NCI-H748 treated with DMSO at 0.1 percent for 48 hours (cell line): ENCODE measurements at places on chromosomes 12 and 14.
A peak's percentile ranks its signal among the peaks of the same experiment; 100 is the strongest.

DNA sequence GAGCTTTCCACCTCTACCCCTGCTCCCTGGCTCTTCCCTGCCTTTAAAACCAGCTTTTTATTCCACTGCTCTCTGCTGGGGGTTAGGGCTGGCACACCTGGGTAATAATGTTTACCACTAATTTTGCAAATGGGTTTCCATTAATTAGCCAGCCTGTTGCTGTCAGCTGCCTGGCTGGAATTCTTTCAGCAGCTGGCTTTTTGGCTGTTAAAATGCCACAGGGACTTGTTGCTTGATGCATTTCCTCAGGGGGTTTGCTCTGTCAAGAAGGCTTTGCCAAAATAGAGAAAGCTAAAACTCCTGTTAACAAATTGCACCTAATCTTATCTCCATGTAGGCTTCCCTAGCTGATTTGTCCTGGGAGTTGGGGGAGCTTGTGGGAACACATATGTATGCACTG lies 51.8 kb upstream of the PSMC1 start:
- peak; percentile 77 for DNase-seq

DNA sequence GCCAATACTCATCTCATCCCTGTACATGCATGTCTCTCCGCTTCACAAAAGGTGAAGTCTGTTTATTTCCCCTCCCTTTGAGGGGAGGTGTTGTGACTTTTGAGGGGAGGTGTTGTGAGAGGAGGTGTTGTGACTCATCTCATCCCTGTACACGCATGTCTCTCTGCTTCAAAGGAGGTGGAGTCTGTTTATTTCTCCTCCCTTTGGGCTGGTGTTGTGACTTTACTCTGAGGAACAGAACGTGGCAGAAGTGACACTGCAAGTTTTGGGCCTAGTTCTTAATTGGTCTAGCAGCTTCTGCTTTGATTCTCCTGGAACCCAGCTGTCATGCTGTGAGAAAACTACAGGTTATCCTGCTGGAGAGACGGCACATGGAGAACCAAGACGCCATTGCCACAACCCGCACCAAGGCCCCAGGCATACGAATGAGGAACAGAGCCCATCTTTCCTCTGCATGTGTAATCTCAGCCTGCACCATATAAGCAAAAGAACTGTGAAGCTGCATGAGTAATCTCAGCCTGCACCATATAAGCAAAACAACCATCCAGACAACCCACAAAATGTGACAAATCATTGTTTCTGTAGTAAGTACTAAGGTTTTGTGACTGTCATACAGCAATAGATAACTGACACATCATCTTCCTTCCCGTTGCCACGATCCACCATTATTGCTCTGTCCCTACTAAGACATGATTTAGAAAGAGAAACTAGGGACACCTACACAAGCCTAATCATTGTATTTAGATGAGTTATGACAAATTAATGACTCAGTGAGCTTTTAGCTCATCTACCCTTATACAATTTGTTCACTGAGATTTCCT lies 30.0 kb downstream of the GALNT4 start:
- no peak for DNase-seq

DNA sequence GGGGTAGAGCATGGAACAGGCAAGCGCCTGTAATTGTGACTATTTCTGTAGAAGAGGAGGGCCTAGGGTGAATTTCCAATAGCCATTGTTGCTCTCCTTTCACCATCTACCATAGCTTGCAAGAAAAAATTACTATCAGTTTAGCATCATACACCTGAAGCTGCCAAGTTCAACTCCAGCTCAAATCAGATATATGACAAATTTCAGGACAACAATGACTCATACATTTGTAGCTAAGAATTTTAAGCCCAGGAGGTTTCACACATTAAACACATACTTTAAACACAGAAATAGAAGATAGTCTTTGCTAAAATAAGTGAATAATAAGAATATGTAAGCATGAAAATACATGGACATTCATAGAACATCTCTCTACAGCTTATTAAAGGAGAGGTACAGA lies 17.6 kb upstream of the G2E3 start:
- DNase-seq, result no peak

- peak; percentile 3 for DNase-seq
Observed at GRCh38 chr12:69553628-69554248, 31.5 kb upstream of the CCT2 start.

DNA sequence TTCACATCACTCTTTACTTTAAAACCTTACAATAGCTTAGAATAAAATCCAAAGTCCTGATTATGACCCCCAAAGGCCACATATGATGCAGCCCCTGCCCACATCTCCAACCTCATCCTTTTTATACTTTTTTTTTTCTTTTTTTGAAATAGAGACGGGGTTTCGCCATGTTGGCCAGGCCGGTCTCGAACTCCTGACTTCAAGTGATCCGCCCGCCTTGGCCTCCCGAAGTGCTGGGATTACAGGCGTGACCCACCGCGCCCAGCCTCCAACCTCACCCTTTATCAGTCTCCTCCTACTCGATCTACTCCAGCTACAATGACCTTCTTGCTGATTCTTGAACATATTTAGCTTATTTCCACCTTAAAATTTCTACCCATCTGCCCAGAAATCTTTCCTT lies 1.2 kb upstream of the MAPKAPK5 start:
- DNase-seq, result no peak
